CD8-positive, alpha-beta memory T cell (primary cell): ENCODE measurements at places on chromosomes 2 and 18. TPM values are rescaled to one million over a fixed set of nuclear protein-coding genes. Genes with fewer than 3 reads are reported as not detected.

DNA sequence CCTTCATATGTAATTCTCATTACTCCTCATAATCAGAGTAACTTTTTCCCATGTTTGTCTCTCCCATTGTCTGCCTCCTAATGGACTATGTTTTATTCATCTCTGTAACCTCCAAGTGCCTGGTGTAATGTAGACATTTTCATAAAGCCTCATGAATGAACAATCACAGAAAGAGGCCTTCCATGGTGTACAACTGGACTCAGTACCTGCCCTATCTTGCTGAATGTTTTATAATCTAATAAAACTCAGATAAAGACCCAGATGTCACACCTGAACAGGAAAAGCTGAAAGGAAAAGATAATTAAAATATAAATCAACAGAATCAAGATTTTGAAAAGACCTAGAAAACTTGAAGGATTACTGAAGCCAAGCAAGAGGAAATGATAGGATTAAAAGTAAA lies 36.7 kb downstream of the RAB1A start:
- DNase-seq: no peak

DNA sequence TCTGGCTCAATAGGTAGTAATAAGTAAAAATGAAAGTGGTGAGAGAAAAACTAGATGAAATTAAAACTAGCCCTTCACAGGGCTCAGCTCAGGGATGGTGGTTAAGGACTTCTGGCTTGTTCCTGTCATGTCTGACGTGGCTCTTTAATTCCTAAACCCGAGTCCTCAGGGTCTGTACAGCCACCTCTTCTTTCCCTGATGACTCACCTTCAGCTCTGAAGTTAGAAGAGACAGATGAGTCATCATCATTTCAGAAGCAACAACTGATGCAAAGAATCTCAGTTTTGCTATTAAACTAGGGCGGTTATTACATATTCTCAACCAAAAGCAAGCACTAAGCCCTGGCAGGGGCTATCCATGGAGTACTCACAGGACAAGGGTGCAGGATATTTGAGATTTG lies 24.0 kb upstream of the ITGB6 start:
- no peak for DNase-seq

DNA sequence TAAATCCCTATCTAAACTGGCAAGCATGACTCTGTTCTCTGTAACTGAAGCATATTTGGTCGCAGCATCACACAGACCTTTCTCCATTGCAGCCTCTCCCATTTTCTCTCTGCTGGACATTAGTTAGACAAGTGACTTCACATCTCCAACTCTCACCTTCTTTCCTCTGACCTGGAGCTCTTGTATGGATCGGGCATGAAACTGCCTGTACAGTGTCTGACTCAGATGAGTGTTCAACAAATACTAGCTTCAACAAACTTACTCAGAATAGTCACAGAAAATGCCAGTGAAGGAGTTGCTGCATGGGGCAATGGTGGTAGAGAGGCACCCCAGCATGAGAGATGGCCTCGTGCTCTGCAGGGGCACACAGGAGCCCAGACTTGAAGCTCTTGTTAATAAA lies 104.7 kb upstream of the COPS8 start:
- no peak for DNase-seq

DNA sequence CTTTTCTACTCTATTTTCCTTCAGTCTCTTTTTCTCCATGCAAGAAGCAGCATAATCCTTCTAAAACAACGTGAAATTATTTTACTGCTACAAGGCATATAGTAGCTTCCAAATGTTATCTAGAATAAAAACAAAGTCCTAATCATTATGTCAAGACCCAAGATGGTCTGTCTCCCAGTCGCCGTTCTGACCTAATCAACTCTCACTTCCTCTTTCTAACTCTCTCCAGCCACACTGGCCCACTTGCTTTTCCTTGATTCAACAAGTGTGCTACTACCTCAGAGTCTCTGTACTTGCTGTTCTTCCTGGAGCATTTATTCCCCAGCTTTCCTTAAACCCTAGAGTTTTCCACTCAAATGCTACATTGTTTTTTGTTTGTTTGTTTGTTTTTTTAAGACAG lies 1491.2 kb downstream of the LRP1B start:
- DNase-seq: no peak

- DNase-seq: peak; percentile 76
Measured at GRCh38 chr2:237923481-237924163, 43.2 kb upstream of the UBE2F start.

Gene TET3
- 19.9 TPM for total RNA-seq

Gene HDLBP
- 313 TPM for total RNA-seq

Gene LRRC30
- not detected for total RNA-seq
